MV-4-11 (cell line): ENCODE measurements at places on chromosomes 13 and 19.
A peak's percentile ranks its signal among the peaks of the same experiment; 100 is the strongest.

DNA sequence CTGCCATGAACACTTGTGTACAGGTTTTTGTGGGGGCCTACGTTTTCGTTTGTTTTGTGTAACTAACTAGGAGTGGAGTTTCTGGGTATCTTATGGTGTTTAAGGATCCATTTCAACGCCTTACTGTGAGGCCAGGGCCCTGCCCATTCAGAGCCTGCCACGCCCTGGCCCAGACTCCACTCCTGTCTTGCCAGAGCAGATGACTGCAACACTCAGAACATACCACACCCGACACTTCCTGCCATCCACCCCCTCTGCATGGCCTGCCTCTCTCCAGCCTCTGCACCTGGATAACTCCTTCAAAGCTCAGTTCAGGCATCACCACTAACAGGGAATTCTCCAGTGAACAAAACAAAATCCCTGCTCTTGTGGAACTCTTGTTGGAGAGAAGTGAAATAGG is 43.2 kb downstream of the RGCC start:
- DNase-seq, result no peak

- DNase-seq, result no peak
Measured at GRCh38 chr13:78065141-78065540, 146.5 kb upstream of the EDNRB start.

GRCh38 chr19:52637718-52638585 is at the start of gene ZNF83:
ZNF83 (minus strand) TSS chr19:52638355.
- peak; percentile 87 for DNase-seq

DNA sequence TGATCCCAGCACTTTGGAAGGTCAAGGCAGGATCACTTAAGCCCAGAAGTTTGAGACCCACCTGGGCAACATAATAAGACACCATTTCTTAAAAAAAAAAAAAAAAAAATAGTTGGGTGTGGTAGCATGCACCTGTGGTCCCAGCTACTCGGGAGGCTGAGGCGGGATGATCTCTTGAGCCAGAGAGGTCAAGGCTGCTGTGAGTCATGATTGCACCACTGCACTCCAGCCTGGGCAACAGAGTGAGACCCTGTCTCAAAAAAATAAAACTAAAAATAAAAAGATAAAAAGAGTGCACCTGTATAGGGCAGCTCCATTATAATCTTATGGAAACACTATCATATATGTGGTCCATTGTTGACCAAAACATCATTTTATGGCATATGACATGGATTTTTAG is 25.5 kb upstream of the STARD13 start:
- DNase-seq, result no peak

DNA sequence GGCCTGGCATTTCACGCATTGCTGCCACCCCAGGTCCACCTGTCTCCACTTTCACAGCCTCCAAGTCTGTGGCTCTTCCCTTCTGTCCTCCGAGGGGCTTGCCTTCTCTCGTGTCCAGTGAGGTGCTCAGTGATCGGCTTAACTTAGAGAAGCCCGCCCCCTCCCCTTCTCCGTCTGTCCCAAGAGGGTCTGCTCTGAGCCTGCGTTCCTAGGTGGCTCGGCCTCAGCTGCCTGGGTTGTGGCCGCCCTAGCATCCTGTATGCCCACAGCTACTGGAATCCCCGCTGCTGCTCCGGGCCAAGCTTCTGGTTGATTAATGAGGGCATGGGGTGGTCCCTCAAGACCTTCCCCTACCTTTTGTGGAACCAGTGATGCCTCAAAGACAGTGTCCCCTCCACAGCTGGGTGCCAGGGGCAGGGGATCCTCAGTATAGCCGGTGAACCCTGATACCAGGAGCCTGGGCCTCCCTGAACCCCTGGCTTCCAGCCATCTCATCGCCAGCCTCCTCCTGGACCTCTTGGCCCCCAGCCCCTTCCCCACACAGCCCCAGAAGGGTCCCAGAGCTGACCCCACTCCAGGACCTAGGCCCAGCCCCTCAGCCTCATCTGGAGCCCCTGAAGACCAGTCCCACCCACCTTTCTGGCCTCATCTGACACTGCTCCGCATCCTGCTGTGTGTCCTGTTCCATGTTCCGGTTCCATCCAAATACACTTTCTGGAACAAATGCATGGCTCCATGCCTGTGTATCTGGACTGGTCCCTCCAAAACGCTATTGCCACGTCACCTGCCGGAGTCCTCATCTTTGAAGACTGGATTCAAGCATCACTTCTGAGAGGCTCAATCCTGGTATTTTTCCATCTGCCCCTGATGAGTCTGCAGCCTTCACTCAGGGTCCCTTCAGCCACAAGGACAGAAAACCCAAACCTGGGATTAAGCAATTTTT is 10.7 kb upstream of the DHDH start:
- no peak for DNase-seq

GRCh38 chr19:3175781-3176714 is 2.5 kb upstream of the S1PR4 start:
- no peak for DNase-seq

DNA sequence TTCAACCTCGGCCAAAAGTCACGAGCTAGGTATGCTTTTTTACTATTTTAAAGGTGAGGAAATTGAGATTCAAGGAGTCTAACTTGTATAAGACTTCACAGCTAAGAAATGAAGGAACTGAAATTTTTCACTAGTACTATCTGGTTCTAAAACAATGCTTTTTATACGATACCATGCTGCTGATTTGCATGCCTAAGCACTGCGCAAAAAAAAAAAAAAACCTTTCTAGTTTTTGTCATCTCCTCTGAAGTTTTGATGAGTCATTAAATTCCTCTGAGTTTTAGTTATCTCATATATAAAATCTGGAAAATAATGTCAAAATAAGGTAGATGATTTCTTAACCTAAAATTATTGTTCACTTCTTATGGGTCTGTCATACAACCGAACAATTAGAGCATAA is 28.0 kb upstream of the UFM1 start:
- no peak for DNase-seq

- no peak for DNase-seq
Measured at GRCh38 chr19:31969016-31969415, 376.4 kb upstream of the ZNF507 start.

GRCh38 chr13:100139817-100140216 is 50.9 kb downstream of the PCCA start:
- no peak for DNase-seq

DNA sequence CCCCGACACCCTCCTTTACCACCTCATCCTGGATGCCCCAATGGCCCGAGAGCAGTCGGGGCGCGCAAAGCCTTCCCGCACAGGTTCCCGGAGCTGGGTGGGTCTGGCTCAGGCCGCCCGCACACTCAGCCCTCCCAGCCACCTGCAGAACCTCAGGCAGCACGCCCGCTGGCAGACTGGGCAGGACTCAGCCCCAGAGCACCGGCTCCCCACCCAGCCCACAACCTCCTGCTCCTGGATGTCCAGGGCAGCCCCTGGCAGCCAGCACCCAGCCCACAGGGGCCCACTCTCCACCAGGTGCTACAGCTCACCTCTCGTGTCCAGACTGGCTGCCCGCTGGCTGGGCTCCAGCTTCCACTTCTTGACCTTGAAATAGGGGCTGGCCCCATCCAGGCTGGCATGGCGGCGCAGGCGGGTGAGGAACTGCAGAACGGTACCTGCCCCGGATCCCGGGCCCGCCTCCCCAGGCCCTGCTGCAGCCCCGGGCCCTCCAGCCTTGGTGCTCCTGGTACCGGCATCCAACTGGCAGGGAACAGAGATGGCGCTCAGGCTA is 4.6 kb downstream of the CBARP start:
- no peak for DNase-seq
